HFFc6 (cell line): ENCODE measurements at places on chromosomes 5 and 9. TPM values are rescaled to one million over a fixed set of nuclear protein-coding genes. Genes with fewer than 3 reads are reported as not detected.

CDC20B gene
- 0.07 to 0.22 TPM in 2 of 3 replicates, not detected in the other for total RNA-seq

DNA sequence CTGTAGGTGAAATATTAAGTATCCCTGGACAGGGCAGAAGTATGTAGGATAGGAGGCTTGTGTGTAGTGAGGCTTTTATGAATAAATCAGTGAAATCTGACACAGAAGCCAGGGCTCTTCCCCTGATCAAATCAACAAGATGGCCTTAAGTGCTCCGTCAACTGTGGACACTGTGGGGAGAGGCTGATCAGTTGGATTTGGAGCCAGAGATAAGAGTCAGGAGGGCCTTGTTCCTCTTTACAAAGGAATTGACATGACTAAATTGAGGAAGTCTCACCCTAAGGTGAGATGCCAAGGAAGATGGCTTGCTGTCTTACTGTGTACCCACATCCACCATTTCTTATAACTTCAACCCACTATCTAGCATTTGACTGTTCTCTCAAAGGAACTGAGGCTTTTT is 91.6 kb upstream of the PRRC1 start:
- DNase-seq = no peak

PCDHAC1 gene
- not detected in 2 replicates for total RNA-seq

SPINK4 gene
- not detected in 3 replicates for total RNA-seq

- DNase-seq = no peak
Observed at GRCh38 chr9:82363198-82363597, 374.6 kb downstream of the SPATA31D1 start.

GARIN3 gene
- total RNA-seq = not detected in 3 replicates

TUSC1 gene
- total RNA-seq = 0.18 to 4.0 TPM (median 0.41 TPM) in 3 replicates

FBP1 gene
- not detected in 3 replicates for total RNA-seq

GRCh38 chr9:126397056-126397455 is 70.4 kb downstream of the MVB12B start:
- no peak for DNase-seq

- DNase-seq = no peak
Observed at GRCh38 chr9:105116052-105116868, 128.2 kb upstream of the SLC44A1 start.

DNA sequence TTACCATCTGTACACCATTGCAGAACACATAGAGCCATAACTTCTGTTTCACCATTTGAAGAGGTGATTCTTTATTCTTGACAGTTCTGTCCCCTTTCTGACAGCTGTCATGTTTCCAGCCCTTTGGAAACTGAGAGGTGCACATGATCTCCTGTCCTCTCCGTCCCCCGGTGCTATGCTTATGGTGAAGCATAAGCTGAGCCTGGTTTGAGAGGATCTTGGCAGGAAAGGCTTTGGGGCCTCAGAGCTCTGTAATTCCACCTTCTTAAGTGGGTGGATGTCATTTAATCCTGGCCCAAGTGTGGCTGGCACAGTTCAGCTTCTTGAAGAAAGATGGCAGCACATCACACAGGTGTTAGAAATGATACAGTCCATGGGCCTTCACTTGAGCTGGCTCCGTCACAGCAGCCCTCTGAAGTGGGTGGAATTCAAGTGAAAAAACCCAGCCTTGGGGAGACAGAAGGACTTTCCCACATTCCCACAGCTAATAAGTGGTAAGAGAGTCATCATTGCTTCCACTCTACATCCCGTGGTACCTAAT is 30.7 kb upstream of the GRPEL2 start:
- no peak for DNase-seq

NR6A1 gene
- 0.08 to 0.24 TPM (median 0.14 TPM) in 3 replicates for total RNA-seq

DNA sequence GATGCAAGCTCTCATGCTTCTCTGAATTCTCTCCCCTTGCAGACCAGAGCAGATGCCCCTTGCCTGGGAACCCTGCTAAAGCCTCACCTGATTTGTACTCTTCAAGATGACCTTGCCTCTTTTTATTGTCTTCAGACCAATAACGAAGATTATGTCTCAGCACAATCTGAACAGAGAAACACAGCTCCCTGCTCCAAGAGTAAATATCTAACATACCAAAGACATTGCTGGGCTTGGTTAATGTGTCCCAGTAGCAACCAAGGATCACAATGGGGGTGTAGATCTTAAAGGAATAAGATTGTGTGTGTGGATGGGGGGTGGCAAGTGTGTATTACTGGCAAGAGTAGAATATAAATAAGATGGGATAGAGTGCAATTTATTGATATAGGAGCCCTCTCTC is 67.6 kb upstream of the LHFPL2 start:
- DNase-seq = peak; percentile 61

CD72 gene
- 0.63 to 0.92 TPM (median 0.71 TPM) in 3 replicates for total RNA-seq

PRRC1 gene
- total RNA-seq = 95.6 to 104 TPM (median 98.3 TPM) in 3 replicates

- no peak for DNase-seq
Observed at GRCh38 chr5:10936081-10936855, 175.2 kb upstream of the DAP start.

GRCh38 chr5:96758621-96759020 is 49.1 kb downstream of the ERAP1 start:
- peak; percentile 6 for DNase-seq

GRCh38 chr9:128936171-128936865 is 11.1 kb downstream of the DOLK start:
- DNase-seq = no peak

DNA sequence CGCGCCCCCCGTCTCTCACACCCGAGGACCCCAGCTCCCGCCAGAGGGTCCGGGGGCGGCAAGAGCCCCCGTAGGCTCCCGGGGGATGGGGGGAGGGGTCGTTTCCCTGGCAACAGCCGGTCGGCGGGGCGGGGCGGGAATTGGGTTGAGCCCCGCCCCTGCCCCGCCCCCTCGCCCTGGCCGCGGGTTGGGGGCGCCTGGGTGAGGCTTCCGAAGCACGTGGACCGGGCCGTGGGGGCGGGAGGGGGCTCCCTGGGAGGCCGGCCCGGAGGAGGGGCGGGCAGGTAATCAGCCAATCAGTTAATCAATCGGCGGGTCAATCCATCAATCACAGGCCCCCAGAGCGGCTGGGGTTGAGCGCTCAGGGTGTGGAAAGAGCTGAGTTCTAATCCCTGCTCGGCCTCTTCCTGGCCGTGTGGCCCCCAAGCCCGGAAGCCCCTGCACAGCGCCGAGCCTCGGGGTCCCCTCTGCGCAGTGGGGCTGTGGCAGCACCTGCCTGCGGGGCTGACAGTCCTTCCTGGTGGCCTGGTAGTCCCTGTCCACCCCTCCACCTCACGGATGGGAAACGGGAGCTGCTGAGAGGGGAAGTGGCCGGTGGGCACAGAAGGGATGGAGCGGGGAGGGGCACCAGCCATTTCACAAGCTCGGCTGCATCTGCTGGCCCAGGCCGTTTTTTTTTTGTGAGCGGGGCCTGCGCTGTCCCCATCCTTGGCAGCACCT is 174.2 kb upstream of the IER5L start:
- no peak for DNase-seq

DNA sequence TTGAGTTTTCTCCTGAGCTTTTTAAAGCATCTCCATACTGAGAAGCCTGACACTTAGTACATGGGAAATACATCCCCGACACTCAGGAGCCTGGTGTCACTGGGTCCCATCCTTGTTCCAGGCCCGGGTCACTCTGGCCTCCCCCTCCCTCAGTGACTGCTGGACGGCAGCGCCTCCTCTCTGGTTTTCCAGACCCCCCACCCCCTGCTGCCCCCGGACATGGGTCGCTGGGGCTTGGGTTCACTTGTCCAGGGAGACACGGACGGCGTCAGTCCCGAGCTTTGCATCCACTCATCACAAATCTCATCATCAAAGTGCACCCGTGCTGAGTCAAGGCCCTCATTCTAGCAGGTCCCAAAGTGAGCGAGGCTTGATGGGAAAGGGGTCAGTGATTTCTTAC is 243.0 kb downstream of the IRX2 start:
- no peak for DNase-seq

DNA sequence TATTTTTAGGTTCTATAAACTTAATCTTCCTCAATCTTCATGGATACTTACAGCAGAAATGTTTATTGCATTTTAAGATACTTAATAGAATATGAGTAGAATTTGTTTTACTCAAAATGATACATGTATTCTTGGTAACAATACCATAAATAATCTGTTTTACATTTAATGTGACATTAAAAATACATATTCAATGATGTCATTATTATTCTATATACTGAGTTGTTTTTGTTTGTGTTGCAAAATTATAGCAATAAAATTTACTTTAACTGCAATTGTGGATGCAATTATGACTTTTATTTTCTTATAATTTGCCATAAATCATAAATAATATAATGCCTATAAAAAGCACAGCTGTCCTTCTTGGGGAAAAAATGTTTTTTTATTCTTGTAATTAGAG is 275.9 kb upstream of the CCNG1 start:
- DNase-seq = no peak

GRCh38 chr5:71703941-71704340 is 15.1 kb upstream of the CARTPT start:
- DNase-seq = no peak

GRCh38 chr9:87882627-87883026 is at the start of gene SPATA31E1:
Gene SPATA31E1, plus strand, starts transcription at chr9:87882877. Its CDS starts 15 bp downstream, at chr9:87882892.
- no peak for DNase-seq

GRCh38 chr5:142375944-142376411 is 51.2 kb upstream of the SPRY4 start:
- DNase-seq = no peak
